ENCODE measurements at places on chromosomes 3 and 15.

- DNase-seq = no peak
Measured at GRCh38 chr15:99052205-99052604, 44.6 kb upstream of the PGPEP1L start.

DNA sequence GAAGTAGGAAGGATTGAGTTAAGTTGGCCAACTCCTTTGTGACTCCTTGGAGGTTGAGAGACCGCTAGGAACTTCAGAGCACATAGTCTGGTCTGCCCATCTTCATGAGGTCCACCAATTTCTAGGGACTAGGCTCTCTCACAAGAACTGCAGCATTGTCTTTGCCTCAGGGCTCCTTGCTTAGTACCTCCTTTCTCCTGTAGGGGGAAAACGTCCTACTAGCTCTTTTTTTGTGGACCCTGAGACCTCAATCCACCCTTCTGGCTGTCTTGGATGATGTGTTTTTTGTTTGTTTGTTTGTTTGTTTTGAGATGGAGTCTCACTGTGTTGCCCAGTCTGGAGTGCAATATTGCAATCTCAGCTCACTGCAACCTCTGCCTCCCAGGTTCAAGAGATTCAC is 21.6 kb downstream of the REC114 start:
- peak; percentile 2 for DNase-seq

DNA sequence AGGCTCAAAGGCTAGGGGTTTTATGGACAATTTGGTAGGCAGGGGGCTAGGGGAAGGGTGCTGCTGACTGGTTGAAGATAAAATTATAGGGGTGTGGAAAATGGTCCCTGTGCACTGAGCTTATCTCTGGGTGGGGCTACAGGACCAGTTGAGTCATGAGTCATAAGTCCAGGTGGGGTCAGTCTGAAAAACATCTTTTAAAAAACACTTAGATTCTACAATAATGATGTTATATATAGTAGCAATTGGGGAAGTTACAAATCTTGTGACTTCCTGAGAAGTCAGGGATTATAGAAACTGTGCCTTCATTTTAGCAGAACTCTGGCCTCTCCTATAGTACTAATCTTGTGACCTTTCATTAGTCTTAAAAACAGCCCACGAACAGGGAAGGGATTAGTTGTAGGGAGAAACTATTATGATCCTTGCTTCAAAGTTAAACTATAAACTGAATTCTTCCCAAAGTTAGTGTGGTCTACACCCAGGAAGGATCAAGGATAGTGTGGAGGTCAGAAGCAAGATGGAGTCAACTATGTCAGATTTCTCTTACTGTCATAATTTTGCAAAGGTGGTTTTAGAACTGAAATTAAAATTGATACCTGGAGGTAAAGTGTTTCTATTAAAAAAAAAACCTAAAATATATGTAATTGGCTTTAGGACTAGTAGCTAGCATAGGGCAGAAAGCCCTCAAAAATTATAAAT is 130.1 kb downstream of the P2RY1 start:
- DNase-seq = no peak

DNA sequence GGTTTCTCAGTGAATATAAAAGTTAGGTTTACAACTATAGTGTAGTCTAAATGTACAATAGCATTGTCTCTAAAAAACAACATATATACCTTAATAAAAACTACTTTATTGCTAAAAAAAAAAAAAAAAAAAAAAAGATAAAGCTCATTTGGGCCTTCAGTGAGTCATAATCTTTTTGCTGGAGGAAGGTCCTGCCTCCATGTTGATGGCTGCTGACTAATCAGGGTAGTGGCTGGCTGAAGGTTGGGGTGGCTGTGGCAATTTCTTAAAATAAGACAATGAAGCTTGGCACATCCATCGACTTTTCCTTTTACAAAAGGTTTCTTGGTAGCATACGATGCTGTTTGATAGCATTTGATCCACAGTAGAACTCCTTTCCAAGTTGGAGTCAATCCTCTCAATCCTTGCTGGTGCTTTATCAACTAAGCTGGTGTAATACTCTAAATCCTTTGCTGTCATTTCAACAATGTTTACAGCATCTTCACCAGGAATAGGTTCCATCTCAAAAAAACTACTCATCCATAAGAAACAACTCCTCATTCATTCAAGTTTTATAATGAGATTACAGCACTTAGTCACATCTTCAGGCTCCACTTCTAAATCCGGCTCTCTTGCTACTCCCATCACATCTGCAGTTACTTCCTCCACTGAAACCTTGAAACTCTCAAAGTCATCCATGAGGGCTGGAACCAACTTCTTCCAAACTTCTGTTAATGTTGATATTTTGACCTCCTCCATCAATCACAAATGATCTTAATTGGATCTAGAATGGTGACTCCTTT is 13.3 kb downstream of the ZNF280D start:
- no peak for DNase-seq

- DNase-seq = no peak
Measured at GRCh38 chr3:13480340-13481318, 523 bp downstream of the HDAC11 start.

- DNase-seq = no peak
Measured at GRCh38 chr15:85878828-85879225, 84.1 kb upstream of the KLHL25 start.

DNA sequence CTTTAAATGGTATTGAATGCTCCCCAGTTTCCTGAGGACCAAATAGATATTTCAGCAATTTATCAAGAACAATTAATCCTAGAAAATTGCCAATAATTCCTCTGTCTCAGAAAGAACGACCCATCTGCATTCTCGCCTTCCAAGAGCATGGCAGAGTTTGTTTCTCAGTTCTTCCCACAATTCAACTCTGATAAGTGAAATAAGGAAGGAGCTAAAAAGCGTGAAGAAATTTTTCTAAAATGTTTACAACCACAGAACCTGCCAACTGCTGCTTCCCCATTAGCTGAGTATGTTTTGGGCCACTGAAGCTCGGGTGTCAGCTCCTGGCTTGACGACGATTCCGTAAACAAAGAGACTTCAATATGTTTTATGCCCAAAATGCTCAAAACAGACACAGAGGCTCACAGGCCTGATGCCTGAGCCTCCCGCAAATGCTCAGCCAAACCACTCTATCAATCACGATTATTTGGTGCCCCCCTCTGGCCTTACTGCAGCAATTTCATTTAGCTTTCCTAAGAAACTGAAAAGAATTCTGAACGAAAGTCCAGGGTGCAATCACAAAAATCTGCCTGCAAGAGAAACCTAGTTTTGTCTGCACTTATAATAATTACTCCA is 259.2 kb upstream of the CCDC54 start:
- peak; percentile 10 for DNase-seq

DNA sequence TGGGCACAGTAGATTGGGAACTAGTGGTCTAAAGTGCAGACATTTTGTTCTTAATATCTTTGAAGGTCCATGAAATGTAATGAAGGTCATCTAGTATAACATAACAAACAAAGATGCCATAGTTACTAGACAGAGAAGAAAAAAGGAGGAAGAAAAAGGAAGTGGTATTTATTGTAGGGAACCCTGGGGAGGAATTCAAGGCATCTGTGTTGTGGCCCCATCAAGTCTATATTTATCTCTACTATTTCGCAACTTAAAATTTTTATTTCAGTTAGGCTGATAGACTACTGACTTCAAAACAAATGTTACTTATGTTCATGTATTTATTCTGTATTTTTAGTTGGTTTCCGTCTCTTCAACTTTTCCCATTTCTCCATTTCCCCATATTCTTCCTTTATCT is 48.9 kb upstream of the ZDHHC23 start:
- no peak for DNase-seq

DNA sequence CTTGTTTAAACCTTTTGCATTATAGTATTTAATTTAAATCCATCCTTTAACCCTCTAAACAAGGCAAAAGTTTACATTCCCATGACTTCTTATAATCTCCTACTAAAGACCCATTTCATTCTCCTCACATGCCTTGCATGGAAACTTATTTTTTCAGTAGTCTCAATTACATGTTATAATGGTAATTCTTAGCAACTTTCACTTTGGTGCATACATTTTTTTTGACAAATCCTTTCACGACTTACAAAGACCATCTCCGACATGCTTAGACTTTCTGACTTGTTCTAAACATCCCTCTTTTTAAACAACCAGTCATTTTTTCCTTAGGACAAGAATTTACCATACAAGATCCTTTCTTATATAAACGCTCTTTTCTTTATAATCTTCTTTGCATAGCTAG is 615.4 kb upstream of the GBE1 start:
- no peak for DNase-seq

Data from Panc1 (cell line).